ENCODE measurements at places on chromosomes 13 and 19.

DNA sequence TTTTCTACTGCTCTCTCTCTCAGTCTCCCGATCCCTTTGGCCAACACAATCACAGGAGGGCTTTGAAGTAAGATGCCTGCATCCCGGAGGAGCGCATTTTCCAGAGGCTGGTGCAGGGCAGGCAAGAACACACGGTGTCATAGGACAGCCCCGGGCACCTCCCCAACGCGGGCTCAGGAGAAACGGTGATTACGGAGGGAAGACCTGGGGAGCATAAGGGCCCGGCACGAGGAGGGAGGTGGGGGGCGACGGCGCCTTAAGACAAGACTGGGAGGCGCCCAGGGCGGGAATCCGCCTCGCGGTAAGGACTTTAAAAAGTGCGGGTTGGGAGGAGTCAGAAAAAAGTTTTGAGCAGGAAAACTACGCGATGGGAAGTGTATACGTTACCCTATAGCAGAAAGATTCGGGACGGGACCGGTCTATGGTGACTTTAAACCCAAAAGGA, 18.7 kb upstream of the ZNF888 start:
- no peak for DNase-seq

DNA sequence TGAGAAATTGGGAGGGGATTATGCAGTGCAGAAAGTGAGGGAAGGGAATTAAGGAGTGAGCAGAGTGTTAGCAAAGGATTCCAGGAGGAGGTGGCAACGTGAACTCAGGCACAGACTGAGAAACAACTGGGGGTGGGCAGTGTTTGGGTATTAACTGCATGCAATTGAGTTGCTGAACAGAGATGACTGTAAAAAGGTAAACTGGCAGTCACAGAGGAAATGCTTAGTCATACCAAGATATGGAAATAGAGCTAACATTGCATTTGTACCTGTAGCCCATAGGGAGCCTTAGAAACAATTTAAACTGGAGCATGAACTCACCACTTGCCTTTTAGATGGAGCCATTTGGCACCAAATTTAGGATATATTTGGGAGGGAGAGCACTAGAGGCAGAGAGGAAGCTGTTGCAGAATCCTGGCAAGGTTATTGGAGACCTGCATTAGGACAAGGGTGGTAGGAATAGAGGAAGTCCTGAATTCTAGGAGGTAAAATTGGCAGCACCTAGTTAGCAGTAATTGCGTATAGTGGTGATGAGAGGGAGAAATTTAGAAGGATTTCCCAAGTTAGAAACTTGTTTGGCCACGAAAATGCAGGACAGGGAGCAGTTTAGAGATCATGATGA, 100.6 kb upstream of the FRY start:
- no peak for DNase-seq

DNA sequence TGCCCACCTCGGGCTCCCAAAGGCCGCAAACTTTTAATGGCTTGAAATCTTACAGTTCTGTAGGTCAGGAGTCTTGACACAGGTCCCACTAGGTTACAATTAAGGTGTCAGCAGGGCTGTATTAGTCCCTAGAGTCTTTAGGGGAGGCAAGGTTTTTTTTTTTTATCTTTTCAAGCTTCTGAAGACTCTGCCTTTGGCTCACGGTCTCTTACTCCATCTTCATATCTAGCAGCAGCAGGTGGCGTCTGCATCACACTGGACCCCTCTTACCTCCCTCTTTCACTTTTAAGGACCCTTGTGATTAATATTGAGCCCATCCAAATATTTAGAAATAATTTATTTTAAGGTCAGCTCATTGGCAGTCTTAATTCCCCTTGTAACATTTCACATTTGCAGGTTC, 11.6 kb downstream of the MIR17HG start:
- DNase-seq: no peak

DNA sequence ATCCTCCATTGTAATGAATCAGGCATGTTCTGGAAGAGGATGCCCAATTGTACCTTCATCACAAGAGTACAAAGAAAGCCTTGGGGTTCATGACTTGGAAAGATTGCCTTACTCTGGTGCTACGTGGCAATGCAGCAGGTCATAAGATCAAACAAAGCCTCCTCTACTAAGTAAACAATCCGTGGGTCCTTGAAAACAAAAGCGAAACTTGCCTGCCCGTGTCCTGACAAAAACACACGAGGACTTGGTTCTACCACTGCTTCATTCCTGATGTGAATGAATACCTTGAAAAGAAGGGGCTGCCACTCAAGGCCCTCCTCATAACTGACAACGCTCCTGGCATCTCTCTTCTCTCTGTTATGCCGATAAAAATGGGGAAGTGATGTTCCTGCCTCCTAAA, 18.9 kb downstream of the ZNF563 start:
- DNase-seq: no peak

- no peak for DNase-seq
These were observed 2.0 kb downstream of the REX1BD start for GRCh38 chr19:18590273-18591272.

DNA sequence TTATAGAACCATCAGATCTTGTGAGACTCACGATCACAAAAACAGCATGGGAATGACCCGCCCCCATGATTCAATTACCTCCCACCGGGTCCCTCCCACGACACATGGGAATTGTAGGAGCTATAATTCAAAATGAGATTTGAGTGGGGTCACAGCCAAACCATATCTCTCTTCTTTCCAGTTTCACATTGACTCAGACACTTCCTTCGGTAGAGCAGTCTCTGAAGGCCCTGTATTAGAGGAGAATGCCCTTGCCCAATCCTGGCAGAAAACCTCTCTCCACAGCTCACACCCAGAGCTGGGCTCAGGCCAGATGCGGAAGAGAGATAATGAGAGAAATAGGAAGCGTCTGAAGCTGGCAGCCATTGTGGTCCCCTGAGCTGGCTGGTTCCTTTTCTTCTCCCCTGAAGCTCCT, 72.4 kb upstream of the CLDN10 start:
- DNase-seq: no peak

DNA sequence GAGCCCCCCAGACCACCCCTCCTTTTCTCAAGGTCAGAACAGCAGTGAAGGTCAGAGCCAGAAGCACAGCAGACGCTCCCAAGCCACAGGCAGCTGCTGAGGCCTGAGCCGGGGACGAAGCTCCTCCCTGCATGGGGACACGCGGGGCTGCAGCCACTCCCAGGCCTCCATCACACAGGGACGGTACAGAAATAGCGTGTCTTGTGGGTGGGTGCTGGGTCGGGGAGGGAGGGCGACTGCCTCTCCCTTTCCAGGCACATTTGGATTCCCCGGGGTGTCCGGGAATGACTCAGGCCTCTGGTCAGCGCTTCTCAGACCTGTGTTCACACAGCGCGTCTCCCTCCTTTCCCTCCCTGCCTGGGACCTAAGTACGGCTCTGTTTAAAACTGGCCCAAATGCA, 33.2 kb downstream of the RASA3 start:
- no peak for DNase-seq

GRCh38 chr19:11227195-11227886, 12.1 kb upstream of the ANGPTL8 start:
- no peak for DNase-seq

DNA sequence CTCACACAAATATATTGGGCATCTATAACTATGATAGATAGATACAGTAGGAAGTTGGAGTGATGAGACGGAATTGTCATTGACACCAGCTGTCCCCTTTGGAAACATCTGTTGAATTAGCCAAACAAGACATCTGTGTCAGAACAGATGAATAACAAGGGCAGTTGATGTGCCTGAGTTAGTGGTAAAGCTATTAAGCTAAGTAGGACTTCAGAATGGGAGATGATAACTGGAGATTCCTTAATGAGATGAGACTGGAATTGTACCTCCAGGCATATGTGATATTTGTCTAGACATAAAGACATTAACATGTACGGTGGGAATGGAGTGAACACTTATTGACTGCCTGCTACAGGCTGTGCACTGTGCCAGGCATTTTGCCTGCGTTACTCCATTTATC, 78.7 kb downstream of the MBNL2 start:
- DNase-seq: no peak

- no peak for DNase-seq
These were observed 33.9 kb upstream of the CCNE1 start for GRCh38 chr19:29777781-29778309.

GRCh38 chr13:42394361-42394708, 122.4 kb downstream of the AKAP11 start:
- DNase-seq: no peak

- no peak for DNase-seq
These were observed 41.8 kb downstream of the EFNB2 start for GRCh38 chr13:106493533-106494220.

- no peak for DNase-seq
These were observed 679 bp upstream of the ABHD8 start for GRCh38 chr19:17303940-17304267.

DNA sequence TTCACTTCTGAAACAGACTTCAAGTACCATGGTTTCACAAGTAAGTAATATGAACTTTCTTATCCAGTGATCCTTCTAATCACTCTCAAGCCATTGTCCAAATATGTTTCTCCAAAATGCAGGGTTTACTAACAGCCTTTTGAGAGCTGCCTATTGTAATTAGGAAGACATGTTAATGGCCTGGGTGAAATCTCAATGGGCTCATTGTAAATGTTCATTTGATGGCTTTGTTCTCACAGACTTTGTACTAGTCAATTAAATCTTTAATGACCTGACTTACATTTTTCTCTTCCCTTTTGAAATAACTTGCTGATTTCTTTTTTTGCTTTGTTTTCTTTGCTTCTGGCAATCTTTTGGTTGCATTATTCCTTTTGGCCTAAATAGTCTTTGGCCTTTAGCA, 444.8 kb downstream of the LIG4 start:
- DNase-seq: no peak

- no peak for DNase-seq
These were observed 646.2 kb upstream of the MIR17HG start for GRCh38 chr13:90701264-90701663.

DNA sequence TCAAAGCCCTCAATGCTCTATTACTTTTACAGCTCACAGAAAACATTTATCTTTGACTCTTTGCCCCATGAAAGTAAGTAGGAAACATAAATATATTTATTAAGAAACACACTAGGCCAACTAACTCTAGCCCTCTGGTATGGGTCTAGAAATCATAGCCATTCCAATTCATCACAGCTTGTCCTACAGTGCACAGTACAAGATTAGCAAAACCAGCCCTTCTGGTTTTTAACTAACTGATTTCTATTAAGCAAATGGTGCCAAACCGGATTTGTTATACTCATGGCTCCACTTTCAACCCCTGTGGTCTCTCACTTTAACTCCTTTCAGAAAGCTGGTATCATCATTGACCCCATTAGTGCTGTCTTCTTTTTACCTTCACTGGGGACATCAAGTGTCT, 5.6 kb upstream of the LRRC63 start:
- no peak for DNase-seq

DNA sequence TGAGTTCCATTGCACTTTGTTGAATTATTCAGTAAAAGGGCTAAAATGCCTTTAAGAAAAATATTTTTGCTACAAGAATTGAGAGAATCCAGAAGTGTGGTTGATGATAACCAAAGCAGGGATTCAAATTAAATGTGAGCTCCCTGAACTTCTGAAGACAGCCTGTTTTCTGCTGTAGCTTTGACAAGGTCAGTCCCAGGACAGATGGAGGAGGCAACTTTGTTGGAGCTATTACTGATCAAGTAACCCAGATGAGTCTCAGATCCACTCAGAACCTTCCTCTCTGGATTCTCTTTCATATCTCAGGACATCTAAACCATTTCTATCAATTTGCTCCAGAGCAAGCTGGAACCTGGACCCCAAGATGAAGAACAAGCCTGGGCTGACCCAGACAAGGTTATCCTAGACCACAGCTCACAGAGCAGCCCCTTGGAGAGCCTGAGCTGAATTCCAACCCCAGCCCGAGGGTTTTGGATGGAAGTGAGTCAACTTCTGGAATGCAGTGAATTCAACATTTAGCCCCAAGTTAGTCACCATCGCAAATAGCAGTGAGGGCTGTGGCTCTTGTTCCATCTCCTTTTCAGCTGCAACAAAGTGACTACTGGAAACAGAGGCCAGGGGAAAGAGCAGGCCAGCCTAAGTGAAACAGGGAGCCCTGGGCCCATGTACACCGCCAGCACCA, 137.8 kb upstream of the TSC22D1 start:
- DNase-seq: no peak

DNA sequence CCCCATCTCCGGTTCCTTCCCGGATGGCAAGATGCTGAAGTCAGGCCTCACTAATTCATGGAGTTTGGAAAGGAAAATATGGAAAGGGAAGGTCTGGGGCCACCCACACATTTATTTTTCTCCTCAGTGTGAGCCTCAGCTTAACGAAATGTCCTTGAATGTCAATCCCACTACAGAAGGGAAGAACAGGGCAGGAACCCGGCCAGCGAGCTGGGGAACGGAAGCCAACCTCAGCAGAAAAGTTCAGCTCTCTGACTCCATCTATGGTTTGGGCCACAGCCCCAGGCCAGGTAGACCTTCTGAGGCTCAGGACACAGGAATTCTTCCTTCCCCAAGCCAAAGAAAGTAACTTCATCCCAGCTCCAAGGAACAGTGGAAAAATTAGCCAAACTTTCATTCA, 8.4 kb downstream of the C19orf12 start:
- no peak for DNase-seq

DNA sequence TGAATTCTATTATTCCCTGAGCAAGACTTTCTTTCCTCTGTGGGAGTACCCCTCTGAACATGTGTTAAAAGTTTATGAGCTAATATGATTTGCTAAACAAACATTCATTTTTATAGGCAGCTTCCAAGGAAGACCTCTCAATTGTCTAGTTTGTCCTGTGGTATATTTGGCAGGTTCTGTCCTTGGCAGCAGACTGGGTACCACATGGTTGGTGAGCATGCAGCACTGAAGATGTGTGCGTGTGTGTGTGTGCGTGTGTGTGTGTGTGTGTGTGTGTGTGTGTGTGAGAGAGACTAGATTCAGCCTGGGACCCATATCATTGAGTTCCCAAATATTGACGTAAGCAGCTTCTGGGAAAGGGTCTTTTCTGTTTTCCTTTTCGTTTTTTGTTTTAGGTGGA, 24.0 kb downstream of the FGF9 start:
- DNase-seq: no peak

- DNase-seq: peak; percentile 72
These were observed 62.5 kb downstream of the RFX2 start for GRCh38 chr19:6047741-6048251.

- no peak for DNase-seq
These were observed 38.2 kb downstream of the PDS5B start for GRCh38 chr13:32624441-32624840.

DNA sequence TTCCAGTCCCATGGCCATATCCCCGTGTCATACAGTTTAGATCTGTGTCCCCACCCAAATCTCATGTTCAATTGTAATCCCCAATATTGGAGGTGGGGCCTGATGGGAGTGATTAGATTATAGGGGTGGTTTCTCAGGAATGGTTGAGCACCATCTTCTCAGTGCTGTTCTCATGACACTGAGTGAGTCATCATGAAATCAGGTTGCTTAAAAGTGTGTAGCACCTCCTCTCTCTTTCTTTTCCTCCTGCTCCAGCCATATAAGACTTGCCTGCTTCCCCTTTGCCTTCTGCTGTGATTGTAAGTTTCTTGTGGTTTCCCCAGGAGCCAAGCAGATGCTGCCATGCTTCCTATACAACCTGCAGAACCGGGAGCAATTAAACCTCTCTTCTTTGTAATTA, 197.8 kb downstream of the NALCN start:
- DNase-seq: no peak

All from NCI-H2081 (cell line).